Fibroblast of villous mesenchyme (primary cell): ENCODE measurements at places on chromosomes 13 and 19.
A peak's percentile ranks its signal among the peaks of the same experiment; 100 is the strongest.

- peak; percentile 33 for DNase-seq
Measured at GRCh38 chr13:110925023-110925612, 10.2 kb upstream of the ANKRD10 start.

DNA sequence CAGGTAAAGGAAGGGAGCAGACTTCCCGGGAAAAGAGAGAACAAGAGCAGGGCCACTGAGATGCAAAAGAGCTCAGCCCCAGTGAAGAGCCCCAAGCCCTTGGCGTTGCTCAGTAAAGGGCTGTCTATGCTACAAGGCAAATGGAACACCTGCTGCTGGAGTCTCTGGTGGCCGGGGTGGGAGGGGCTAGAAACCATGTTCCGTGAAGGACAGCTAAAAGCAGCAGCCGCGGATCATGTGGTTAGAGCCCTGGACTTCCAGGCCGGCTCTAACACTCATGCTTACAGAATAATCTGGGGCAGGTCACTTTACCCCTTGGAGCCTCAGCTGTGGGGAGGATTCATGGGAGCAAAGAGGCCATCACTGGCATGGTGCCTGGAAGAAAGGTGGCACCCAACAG, 17.8 kb downstream of the POU2F2 start:
- DNase-seq = no peak

DNA sequence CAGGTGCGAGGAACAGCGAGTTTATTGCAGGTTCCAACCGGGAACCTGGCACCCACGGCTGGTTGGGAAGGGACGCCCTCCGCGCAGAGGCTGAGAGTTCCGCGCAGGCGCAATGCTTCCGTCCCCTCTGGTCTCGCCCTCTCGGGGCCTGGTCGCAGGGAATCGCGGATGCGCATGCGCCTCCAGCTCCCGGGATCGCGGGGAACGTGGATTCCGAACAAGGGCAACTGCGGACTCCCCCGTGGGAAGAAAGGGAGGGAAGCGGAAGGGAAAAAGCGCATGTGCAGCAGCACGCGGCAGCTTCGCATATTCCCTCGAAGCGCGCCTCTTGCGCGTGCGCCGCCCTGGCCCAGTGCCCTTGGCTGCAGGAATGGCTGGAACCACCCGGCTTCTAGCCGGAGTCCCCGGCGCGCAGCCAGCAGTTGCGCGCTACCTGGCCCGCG, 1.1 kb downstream of the TSSK6 start:
- DNase-seq = peak; percentile 91

- no peak for DNase-seq
Measured at GRCh38 chr19:14088634-14089411, 1.7 kb downstream of the SAMD1 start.

DNA sequence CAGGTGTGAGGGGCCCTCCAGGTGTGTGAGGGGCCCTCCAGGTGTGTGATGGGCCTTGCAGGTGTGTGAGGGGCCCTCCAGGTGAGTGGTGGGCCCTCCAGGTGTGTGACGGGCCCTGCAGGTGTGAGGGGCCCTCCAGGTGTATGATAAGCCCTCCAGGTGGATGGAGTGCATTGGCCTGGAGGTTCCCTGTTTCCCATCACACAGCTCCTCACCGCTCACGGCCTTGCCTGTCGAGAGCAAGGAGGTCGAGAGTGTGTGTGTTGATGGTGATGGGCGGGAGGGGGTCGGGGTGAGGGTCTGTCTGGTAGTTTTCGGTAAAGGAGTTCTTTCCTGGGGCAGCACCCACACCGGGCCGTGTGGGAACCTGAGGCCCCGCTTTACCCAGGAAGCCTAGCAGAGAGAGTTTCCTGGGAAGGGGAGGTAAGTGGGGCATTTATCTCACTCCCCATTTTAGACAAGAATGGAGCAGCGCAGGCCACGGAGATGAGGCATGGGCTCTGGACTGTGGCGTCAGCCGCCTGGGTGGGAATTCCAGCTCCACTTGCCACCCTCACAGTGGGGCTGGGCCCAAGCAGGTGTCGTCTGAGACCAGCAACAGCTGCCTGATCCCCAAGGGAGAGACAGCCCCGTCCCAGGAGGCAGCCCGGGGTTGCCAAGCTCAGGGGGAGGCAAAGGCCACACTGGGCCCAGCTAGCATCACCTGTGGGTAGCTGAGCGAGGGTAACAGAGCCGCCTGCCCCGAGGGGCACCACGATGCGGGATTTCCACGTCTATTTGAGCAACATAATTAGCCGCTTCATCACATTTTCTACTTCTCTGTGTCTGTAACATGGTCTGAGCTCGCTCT, 10.9 kb upstream of the GAS6 start:
- DNase-seq = no peak

DNA sequence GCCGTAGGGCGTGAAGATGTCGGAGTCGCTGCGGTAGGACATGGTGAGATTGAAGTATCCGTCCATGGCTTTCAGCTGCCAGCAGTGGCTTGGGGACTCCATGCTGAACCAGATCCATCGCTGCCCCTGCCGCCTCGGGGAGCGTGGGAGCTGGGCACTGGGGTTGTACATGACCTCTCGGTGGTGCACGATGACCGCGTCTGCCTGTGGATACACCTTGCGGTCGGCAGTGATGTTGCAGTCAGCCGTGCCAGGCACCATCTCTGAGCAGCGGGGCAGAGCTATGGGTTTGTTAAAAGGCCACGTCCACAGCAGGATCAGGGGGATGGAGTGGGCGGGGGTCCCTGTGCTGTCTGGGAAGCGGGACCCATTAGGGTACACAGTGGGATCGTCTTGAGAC, 7.4 kb downstream of the FUT6 start:
- no peak for DNase-seq

GRCh38 chr13:98629055-98629454, 52.1 kb upstream of the STK24 start:
- no peak for DNase-seq

DNA sequence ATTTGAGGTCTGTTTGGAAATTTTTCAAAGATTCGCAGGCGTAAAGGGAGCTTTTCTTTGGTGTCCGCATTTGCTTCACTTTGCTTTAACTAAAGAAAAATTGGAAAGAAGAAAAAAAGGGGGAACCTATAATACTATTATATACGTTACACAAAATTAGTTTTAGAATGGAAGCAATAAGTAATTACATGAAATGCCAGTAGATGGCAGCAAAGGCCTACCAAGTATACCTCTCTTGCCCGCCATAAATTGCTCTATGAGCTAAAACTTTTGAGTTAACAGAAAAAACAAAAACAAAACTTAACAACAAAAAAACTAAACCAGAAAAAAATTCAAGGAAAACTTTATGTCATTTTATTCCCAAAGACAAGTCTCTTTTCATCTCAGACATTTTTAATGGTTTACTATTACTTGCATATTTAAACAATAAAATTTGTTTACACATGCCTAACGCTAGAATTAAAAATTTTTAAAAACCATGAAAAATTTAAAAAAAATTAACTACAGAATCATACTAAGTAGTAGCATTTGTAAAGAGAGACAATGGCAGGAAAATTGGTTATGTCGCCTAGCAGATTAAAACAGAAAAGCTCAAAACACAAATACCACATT, 271.4 kb downstream of the NALCN start:
- DNase-seq = peak; percentile 78

DNA sequence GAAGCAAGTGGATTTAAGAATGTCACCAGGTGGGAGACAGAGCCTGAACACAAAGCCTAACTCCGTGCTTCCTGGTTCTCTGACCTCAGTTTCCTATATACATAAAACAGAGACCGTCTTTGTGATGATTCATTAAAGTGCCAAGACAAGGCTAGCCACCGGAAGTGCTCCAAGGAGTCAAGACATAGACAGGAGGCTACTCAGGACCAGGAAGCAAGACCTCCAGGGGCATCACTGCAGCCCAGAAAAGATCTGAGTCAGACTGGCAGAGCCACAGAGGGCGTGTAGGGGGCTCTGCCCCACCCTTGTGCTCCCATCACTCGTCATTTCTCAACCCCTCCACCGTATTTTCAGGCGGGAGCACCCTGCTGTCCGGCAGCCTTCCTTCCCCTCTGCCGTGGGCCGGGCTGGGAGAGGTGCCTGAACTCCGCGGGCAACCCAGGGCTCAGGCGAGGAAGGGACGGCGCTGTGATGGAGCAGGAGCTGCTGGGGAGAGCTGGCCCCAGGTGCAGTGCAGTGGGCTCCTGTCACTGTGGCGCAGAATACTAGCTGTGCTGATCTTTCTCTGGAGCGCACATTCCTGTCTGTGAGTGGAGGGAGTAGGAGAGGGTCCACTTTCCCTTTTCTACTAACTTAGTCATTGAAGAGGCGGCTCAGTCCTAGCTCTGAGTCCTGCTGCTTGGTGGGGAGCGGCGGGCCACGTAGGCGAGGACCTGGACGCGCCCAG, 134.7 kb upstream of the GPR12 start:
- DNase-seq = no peak

- DNase-seq = no peak
Measured at GRCh38 chr13:45519493-45519892, 54.8 kb downstream of the COG3 start.

- DNase-seq = no peak
Measured at GRCh38 chr19:2612619-2613249, 89.8 kb downstream of the GNG7 start.

- DNase-seq = no peak
Measured at GRCh38 chr13:71817335-71817734, 49.7 kb downstream of the DACH1 start.

DNA sequence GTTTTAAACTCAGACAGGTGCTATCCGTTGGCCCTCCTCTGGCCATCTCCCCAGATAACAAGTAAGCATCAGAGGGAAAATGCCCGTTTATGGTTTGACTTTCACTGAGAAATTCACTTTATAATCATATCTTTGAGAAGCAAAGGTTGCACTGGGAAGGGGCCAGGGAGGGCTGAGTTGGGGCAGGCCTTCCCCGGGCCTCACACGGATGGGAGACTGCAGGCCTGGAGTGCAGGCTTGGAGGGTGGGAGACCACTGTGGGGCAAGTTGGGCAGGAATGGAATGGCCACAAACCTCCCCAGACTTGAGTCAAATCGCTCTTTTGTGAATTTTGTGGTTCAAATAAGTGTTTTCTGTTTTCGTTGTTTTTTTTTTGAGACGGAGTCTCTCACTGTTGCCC, 451.7 kb downstream of the TSHZ3 start:
- no peak for DNase-seq

DNA sequence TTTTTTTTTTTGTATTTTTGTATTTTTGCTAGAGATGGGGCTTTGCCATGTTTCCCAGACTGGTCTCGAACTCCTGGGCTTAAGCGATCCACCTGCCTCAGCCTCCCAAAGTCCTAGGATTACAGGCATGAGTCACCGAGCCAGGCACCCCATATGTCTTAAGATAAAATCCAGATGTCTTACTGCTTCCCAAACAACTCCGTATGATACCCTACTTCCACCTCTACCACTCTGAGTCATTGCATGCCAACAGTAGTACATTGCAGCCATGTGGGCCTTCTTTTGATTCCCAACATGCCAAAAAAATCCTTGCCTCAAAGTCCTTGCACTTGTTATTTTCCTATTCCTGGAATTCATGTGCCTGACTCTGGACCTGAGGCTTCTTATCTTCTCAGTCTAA, 799.2 kb downstream of the GPC5 start:
- DNase-seq = peak; percentile 53

DNA sequence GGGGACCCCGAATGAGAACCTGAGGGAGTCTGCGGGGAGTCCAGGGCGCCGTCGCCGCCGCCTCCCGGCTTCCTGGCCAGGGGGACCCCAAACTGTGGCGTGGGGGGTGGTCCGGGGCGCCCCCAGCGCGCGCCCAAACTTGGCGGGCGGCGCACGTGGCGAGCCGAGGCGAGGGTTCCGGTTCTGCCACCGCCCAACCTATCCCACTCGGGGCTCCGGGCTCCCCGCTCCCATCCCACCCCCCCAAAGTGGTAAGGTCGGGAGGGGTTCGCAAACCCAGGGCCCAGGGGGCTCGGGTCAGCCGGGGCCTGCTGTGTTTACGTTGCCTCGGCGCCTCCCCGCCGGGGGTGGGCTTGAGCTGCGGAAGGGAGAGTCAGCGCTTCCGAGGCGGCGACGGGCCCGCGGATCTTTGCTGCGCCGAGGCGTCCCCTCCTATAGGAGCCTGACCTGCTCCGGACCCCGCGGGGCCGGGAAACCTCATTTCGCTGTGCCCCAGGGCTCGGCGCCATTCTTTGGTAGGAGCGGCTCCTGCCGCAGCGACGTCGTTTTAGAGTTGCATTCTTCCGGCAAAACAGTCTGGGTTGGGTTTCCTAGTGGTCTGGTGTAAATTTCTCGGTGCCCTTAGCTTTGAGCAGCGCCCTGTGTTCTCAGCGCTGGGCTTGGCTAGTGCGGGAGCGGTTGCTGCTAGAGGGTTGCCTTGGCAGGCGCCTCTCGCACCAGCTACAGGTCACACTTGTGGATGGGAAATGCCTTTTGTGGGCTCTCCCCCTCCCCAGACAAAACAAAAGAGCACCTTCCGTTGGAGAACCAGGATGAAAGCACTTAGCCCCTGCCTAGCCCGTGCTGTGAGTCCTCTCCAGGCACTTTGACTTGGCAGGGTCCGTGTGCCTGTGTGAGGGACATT, 1.2 kb downstream of the DAZAP1 start:
- peak; percentile 69 for DNase-seq

DNA sequence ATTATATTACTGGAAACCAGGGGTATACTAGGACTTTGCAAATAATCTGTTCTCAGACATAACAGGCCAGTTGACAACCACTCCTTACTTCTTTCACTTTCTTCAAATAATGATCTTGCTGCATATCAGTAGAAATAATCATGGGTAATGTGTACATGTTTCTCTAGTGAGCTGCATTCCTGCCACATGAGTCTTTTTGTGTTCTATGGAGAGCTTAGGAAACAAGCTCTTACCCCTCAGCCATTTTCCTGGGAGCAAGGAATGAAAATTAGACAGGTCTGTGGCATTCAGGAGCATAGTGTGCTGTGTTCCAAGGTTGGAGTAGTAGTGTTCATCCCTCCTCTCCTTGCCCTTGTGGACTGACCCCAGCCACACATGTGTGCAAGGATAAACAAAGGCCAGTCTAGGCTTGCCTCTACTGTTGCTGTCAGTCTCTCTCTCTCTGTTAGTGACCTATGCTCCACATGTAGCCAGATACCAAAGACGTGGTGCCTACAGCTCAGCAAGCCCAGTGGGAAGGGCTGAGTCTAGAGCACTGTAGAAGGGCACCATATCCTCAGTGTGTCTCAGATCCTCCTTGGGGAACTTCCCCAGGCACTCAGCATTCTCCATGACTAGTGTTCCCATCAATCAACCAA, 11.5 kb upstream of the OXGR1 start:
- DNase-seq = peak; percentile 63

DNA sequence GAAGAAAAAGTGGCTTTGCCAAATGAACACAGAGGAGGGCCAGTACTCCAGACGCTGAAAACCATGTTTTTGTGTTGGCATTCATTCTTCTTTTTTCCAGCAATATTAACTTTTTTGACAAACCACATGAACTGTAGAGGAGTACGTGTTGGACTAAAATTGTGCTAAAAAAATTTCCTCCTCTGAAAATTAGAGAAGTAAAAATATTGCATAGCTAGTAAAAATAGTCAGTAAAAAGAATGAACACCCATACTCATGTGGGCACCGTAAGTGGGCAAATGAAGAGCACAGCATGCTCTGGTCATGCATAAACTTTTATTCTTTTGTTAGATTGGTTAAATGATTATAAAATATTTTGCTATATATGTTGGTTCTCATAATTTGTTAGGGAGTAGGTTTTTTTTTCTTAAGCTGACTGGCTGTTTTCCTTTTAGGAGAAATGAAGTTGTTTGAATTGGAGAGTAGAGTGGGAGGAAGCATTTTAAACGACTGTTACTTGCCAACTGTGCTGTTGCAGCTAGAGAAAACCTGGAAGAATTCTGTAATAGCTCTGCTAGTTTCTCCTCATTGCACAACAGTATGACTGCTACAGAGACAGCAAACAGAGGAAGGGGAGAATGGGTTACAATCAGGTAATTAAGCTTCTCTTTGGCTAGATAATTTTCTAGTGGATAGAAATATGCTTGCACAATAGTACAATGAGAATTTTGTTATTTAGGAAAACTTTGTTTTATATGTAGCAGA, 222.4 kb downstream of the KCTD12 start:
- peak; percentile 34 for DNase-seq
